ENCODE measurements at places on chromosomes 12 and 14.

DNA sequence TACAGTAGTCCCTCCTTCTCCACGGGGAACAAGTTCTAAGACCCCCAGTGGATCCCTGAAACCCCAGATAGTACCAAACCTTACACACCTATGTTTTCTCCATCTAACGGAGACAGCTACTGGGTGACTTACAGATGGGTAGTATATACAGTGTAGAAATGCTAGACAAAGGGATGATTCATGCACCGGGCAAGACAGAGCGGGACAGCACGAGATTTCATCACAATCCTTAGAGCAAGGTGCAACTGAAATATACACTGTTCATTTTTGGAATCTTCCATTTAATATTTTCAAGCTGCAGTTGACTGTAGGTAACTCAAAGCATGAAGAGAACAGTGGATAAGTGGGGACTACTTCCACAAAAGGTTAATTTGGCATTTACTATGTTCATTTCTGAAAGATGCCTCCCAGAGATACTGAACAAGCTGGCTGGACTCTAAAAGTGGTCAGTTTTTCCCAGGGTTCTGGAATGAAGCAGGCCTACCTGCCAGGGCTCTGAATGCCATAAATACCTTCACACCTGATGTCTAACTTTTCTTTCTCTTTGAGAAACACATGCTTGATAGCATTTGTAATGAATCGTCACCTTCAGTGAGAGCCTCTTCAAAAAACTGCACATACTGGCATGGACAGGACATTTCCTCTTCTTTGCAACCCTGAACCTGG is 127.7 kb upstream of the FOXN3 start:
- DNase-seq: no peak

GRCh38 chr14:52835122-52835903 is 43.9 kb upstream of the GNPNAT1 start:
- no peak for DNase-seq

DNA sequence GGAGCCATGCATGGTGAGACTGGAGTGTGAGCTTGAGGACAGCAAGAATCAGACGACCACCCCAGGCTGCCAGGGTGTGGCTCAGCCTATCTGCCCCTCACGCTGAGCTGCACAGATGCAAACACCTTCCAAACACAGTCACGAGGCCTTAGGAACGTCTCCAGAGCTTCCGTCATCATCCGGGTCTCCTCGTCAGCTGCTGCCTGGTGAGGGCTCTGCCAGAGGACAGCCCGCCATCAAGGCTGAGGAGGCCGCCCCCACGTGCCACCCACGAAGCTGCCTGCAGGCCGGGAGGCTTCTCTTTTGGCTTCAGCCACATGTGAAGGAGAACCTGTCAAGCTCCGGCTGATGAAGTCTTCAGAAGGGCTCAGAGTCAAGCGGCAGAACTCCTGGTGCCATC is 13.4 kb downstream of the DDX51 start:
- no peak for DNase-seq

DNA sequence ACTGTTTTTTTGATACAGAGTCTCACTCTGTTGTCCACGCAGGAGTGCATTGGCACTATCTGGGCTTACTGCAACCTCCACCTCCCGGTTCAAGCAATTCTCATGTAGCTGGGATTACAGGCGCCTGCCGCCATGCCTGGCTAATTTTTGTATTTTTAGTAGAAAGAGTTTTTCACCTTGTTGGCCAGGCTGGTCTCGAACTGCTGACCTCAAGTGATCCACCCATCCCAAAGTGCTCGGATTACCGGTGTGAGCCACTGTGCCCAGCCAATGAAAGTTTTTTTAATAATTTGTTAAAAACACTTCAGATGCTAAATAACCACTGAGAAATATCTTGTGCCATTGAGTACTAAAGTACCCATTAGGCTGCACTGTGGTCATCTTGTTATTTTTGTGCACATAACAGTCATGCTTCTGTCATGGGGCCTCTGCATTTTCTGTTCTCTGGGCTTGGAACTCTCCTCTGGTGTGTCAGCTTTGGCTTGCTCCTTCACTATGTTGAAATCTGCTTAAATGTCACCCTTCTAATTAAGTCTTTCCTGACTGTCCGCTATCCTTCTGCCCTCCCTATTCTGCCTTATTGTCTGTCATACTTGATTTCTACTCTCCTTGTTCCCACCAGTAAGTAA is 105.1 kb downstream of the KTN1 start:
- DNase-seq: no peak

GRCh38 chr14:99374964-99375363 is 103.0 kb upstream of the BCL11B start:
- DNase-seq: no peak

DNA sequence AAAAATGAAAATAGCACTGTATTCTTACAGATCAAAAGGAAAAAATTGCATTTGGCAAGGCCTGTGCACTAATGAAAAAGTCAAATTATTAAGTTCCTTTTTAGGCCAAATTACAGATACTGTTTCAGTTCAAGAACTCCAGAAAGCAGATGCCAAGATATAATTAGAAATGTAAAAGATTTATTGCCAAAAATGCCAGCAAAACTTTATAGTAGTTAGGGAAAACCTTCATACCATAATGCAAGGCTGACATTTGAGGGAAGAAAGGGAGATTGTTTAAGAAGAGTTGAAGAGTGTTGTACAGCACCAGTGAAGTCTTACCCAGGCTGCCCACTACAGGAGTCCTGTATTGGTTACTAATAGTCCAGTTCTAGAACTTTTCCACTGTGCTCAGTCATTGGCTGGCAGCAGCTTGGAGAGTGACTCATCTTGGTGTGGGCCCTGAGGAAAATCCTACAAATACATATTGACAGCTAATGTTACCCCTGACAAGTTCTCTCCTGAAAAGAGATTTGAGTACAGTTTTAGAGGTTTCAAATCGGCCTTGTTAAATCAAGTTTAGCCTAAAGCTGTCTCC is 600.4 kb downstream of the C12orf50 start:
- no peak for DNase-seq

GRCh38 chr12:97425802-97426491 is 36.7 kb upstream of the RMST start:
- DNase-seq: no peak

- DNase-seq: no peak
These were observed 50.7 kb downstream of the BCAT1 start for GRCh38 chr12:24898185-24898584.

GRCh38 chr12:52528641-52529143 is 8.5 kb upstream of the KRT5 start:
- DNase-seq: no peak

- peak; percentile 74 for DNase-seq
These were observed 17.6 kb upstream of the EID3 start for GRCh38 chr12:104285740-104286515.

DNA sequence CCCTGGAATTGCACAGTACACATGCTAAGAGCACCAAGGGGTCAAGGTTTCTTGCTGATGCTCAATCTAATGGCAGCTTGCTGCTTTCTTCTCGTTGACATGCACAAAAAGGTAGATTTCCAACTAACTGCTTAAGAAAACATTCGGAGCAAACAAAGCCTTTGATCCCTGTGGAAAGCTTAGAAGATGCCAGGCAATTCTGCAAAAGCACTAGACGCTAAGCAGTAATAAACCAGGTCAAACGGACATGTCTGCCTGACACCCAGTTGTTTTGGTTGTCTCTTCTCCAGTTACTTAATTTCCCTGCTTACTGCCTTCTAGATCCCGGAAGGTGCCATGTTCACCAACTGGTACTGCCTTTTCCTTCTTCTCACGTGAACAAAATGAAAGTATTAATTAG is 100.5 kb upstream of the TMCC3 start:
- no peak for DNase-seq

DNA sequence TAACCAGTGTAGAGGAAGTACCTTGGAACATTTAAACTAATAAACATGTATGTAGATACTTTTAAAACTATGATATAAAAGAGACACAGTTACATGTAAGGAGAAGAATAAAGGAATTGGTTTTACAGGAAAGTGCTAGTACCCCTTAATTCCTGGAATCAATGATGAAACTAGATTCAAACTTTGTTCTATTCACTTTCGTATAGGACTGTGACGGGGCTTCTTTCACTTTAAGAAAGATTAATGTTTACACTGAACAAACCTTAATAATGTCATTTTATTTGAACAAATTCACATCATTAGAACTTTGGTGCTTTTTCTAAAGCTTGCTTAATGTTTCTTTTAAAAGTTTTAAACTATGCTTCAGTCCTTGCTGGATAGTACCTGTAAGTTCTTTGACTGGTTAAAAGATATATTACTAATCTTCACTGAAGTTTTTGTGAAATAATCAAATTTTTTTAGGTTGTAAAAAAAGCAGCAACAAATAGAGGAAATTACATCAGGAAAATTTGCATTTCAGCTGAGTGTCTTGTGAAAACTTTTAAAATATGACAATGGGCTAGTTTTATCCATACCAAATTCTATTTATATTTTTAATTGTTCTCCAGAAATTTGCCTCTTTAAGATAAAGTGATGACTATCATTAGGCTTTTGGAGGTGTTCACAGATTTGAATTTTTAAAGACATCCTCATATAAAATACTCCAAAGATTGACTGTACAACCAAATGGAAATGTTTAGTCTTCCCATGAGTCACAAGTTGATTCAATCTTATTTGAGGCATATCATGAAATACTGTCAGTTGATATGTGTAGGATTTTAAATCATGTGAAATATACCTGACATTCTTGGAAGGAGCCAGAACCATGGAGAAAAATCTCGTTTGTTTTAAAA is 36.2 kb downstream of the PAPOLA start:
- DNase-seq: no peak

DNA sequence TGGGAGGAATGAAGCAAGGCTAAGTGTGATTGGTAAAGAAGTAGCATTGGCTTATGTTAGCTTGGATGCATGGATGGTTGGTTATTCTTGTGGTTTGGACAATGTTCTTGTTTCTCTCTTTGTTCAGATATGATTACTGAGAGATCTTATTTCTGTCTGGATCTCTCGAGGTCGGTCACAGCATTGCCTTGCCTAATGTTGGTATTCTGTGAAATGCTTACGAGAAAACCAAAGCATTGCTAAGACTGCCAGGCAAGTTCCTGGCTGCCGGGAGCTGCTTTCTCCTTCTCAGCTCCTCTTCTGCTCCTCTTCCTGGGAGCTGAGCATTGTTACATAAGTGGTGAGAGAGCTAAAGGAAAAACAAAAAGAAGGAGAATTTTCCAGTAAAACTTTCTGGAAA is 7.4 kb upstream of the RND1 start:
- DNase-seq: no peak

DNA sequence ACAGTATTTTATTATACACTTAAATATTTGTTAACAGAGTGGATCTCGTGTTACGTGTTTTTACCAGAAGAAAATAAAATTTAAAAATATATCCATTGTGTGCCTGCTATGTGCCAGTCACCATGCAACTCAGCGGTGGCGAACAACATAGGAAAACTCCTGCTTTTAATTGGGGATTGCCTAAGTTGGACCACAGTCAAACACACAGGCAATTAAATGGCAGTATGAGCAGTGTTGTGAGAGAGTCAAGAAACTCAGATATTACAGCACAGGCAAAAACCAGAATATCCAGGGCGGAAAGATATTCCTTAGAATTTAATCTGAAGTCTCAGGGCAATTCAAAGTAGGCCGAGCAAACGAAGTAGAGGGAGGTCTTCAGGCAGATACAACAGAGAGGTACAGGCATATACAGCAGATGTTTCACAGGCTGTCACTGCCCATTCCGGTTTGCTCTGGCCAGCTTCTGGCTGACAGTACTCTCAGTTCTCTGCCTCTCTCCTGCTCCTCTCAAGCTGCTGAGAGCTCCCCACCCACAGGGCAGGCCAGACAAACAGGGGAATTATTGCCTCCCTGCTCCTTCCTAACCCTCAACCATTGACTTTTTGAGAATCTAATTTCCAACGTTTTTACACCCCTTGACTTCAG is 540.2 kb upstream of the TMEM132C start:
- DNase-seq: no peak

DNA sequence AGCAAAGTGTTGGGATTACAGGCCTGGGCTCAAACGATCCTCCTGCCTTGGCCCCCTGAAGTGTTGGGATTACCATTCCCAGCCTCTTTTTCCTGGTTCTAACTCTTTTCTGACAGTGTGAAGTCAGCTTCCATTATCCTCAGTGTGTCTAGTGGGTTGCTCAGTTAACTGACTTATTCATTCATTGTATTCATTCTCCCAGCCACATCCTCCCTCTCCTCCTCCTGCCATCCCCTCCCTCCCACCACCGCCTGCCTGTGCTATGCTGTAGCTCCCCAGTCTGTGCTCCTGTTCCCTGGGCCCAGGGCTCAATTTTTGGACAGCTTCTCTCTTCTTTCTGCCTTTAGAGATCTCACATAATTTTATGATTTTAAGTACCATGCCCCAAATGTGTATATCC is 19.4 kb downstream of the ATP6V0A2 start:
- no peak for DNase-seq
